ENCODE measurements at places on chromosomes 7 and 10. TPM values are rescaled to one million over a fixed set of nuclear protein-coding genes. Genes with fewer than 3 reads are reported as not detected.

DNA sequence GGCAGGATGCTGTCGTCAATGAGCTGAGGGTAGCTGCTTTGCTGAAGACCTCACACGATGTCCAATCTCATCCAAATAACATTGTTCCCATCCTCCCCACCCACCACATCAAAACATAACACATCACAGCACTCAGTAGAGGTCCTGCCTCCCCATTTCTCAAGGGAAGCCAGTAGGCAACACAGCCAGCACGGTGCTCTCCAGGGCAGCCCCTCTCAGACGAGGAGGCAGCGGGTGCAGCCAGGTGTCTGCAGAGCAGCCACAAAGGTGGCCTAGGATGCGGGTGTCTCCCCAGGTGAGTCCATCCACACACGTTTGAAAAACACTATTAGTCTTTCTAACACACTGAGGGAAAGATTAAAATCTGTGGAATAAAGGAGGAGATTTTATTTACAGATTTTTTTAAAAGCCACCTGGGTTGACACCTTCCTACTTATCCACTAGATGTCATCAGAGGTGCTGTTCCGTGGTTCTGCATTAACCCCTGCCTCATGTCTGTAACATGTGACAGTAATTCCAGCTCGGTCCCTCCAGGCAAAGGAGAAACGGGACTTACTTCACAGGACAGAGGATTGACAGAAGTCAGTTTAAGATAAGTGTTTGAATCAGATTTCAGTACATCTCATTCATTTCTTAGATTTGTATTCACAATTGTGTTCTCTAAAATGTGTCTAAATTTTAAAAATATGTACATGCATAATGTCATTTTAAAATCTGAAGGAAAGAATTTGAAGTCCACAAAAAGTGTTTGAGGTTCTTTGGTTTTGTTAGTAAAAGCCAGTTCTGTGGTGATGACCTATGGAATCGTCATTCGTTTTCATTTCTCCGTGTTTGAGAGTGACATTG is 68.0 kb downstream of the LANCL2 start:
- H3K27ac ChIP-seq = no peak overlapping the region
- H3K27me3 ChIP-seq = no peaks in the 10 kb centered on the region
- H3K4me3 ChIP-seq = no peak overlapping the region
- no peaks in the 10 kb centered on the region for H3K4me1 ChIP-seq
- peak; percentile 47 for DNase-seq

DNA sequence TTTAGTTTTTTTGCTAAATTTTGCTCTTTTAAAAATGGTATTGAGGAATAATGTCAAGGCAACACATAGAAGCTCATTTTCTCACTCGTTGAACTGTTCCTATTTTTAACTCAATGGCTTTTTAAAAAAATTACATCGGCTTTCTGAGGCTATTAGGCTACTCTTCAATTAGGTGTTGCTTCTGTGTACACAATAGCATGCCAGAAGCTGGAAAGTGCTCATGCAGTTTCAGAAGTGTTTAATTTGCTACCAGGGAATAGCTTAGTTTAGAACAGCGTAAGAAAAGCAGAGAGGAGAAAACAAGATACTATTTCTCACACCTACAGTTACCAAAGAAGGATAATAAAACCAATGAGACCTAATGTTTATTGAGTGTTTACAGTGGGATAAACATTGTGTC is 157.4 kb downstream of the NXPH1 start:
- no peak overlapping the region for H3K27ac ChIP-seq
- H3K36me3 ChIP-seq = no peaks in the 10 kb centered on the region
- no peaks in the 10 kb centered on the region for H3K27me3 ChIP-seq
- no peak for DNase-seq
- H3K4me1 ChIP-seq = no peaks in the 10 kb centered on the region

GRCh38 chr7:18952846-18953245 is 164.6 kb downstream of the TWIST1 start:
- H3K27ac ChIP-seq = no peak overlapping the region
- DNase-seq = no peak
- H3K27me3 ChIP-seq = peaks cover 39% of the 10 kb centered on the region
- H3K36me3 ChIP-seq = no peaks in the 10 kb centered on the region

- no peaks in the 10 kb centered on the region for H3K27me3 ChIP-seq
- H3K4me3 ChIP-seq = no peak overlapping the region
- H3K36me3 ChIP-seq = no peaks in the 10 kb centered on the region
- H3K27ac ChIP-seq = no peak overlapping the region
- DNase-seq = no peak
- no peaks in the 10 kb centered on the region for H3K4me1 ChIP-seq
Observed at GRCh38 chr7:139022286-139022685, 13.6 kb downstream of the ZC3HAV1L start.

- no peaks in the 10 kb centered on the region for H3K27me3 ChIP-seq
- no peak overlapping the region for H3K27ac ChIP-seq
- H3K36me3 ChIP-seq = no peaks in the 10 kb centered on the region
- DNase-seq = no peak
- no peaks in the 10 kb centered on the region for H3K4me1 ChIP-seq
Observed at GRCh38 chr10:120584786-120585185, 127.8 kb downstream of the PLPP4 start.

GRCh38 chr7:51276967-51277366 is 39.6 kb downstream of the COBL start:
- no peaks in the 10 kb centered on the region for H3K27me3 ChIP-seq
- H3K27ac ChIP-seq = no peak overlapping the region
- H3K4me3 ChIP-seq = no peak overlapping the region
- H3K4me1 ChIP-seq = peaks cover 6% of the 10 kb centered on the region

DNA sequence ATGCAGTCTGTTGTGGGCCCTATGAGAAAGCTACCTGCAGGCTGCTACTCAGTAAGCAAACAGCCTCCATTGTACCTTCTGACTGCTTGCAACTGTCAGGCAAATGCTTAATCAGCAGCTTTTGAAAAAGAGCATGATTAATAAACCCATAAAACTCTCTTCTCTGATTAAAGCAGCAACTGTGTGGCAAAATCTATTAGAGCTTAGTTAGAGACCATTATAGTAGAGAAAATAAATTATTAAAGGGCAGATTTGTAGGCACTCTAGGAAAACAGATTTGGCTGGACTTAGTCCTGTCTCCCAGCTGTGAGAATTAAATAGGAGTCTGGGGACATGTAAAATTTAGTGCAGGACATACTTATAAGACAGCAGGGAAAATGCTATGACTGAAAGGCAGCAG is 132.5 kb upstream of the WNT16 start:
- no peaks in the 10 kb centered on the region for H3K4me1 ChIP-seq
- no peak overlapping the region for H3K27ac ChIP-seq
- no peak overlapping the region for H3K4me3 ChIP-seq
- no peaks in the 10 kb centered on the region for H3K36me3 ChIP-seq

- no peak overlapping the region for H3K4me3 ChIP-seq
- no peaks in the 10 kb centered on the region for H3K36me3 ChIP-seq
- H3K27me3 ChIP-seq = no peaks in the 10 kb centered on the region
Observed at GRCh38 chr7:130475776-130476175, 16.1 kb upstream of the MEST start.

DNA sequence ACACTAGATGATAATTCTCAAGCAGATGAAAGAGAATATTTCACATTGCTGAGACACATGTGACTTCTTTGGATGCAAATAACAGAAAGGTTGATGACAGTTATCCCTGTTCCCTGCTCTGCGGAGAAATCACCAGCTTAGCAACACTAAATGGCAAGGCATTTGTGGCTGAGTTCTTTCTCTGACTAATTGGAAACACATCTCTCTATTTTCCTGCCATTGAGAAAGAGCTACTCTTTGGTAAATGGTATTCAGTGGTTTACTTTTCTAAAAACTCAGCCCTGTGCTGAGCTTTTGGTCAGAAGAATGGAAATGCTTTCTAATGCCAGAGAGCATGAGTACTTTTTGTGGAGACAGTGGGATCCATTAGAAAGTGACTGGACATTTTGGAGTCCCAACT is 771.4 kb downstream of the LRMDA start:
- H3K4me1 ChIP-seq = peaks cover 10% of the 10 kb centered on the region
- H3K4me3 ChIP-seq = no peak overlapping the region
- no peaks in the 10 kb centered on the region for H3K27me3 ChIP-seq
- peak; percentile 42 for DNase-seq

DNA sequence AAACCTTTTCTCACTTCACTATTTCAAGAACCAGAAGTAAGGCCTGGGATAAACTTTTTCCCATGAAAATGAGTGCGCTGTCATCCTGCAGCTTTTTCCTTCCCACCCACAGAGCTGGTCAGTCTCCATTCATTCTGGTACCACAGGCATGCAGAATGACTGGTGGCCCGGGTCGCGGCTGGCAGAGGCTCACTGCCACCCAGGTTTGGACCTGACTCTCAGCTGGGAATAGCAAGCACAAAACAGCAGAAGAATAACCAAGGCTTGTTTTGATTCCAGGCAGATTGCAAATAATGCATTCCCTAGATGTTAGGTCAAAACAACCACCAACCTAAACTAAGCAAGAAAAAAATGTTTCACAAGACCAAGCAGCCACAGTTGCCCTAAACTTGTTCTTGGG is 190.5 kb upstream of the NRP1 start:
- no peaks in the 10 kb centered on the region for H3K27me3 ChIP-seq
- no peak overlapping the region for H3K4me3 ChIP-seq
- no peaks in the 10 kb centered on the region for H3K4me1 ChIP-seq
- DNase-seq = no peak

GRCh38 chr7:136326045-136326609 is 349.0 kb upstream of the MTPN start:
- H3K4me1 ChIP-seq = peaks cover 12% of the 10 kb centered on the region
- no peaks in the 10 kb centered on the region for H3K27me3 ChIP-seq
- H3K4me3 ChIP-seq = no peak overlapping the region
- DNase-seq = no peak

DNA sequence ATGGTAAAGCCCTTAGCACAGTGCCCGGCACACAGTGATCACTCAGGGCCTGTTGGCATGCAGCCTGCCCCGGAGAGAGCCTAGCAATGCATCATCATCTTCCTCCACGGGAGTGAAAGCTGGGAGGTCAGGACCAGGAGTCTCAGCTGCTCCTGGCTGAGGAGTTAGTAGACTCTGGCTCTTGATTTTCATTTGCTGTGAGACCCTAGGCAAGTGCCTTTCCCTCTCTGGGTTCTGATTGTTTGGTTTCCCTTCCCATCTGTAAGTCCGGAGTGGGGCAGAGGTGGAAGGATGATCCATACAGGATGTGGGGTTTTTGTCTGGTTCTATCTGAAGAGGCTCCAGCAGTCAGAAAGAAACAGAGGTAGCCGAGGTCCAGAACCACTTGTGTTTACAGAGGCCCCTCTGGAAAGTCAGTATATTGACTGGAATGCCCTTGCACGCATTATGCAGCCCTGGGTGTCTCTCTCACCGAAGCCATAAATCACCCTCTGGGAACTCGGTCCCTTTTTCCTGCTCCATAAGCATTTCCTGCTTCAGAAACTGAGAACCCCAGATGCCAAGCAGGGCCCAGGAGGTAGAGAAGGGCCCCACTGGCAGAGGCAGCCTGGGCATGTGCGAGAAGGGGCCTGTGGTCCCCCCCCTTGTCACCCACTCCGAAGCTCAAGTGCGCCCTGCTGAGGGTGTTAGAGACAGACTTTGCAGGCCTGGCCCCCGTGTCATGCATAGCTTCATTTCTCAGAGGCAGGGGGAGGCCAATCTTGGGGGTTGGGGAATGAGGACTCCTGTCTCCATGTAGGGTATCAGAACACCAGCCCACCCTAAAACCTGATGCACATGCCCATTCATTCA is 8.5 kb downstream of the UNC5B start:
- no peak overlapping the region for H3K4me3 ChIP-seq
- H3K36me3 ChIP-seq = no peaks in the 10 kb centered on the region
- H3K4me1 ChIP-seq = peaks cover 68% of the 10 kb centered on the region
- no peak for DNase-seq
- H3K27ac ChIP-seq = peak overlapping the region; percentile 86

GRCh38 chr10:126065751-126066377 is 169.5 kb downstream of the FANK1 start:
- no peaks in the 10 kb centered on the region for H3K4me1 ChIP-seq
- DNase-seq = no peak
- no peak overlapping the region for H3K4me3 ChIP-seq
- no peaks in the 10 kb centered on the region for H3K36me3 ChIP-seq

DNA sequence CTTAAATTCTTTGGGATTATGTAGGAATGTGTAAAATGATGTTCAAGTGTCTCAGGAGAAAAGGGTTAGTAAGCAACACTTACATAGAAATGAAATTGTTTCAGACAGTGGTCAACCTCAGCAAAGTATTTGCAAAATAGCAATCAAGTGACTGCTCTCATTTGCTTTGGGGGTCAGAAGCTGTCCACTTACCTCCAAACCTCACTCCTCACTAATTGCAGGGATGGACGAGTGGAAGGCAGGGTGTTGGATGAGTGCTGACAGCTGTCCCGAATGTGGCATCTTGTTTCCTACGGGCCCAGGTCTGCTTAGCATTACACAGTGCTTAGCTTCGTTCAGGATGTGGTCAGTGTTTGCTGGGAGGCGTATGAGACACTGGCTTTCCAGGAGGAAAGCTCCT is 437.0 kb downstream of the SUGCT start:
- H3K4me3 ChIP-seq = no peak overlapping the region
- no peaks in the 10 kb centered on the region for H3K36me3 ChIP-seq
- peaks cover 55% of the 10 kb centered on the region for H3K4me1 ChIP-seq
- H3K27ac ChIP-seq = peak overlapping the region; percentile 93
- peak; percentile 73 for DNase-seq
- no peaks in the 10 kb centered on the region for H3K27me3 ChIP-seq

GRCh38 chr7:30223896-30224295 is 60.5 kb upstream of the ZNRF2 start:
- H3K4me1 ChIP-seq = peaks cover 32% of the 10 kb centered on the region
- no peaks in the 10 kb centered on the region for H3K27me3 ChIP-seq
- no peak for DNase-seq
- no peaks in the 10 kb centered on the region for H3K36me3 ChIP-seq

DNA sequence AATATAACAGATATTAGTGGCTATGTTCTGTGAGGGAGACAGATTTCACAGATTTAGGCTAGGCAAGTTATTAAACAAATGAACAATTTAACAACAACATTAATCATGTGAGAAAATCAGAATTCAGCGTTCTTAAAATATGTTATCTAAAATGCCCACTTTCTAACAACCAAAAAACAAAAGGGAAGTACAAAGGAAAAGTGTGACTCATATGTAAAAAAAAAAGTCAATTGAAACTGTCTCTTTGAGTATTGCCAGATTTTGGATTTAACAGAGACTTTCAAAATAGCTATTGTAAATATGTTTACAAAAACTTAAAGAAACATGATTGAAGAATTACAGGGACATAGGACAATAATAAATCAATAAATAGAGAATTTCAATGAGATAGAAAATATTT is 34.8 kb upstream of the ARHGAP22 start:
- no peak overlapping the region for H3K4me3 ChIP-seq
- H3K27ac ChIP-seq = no peak overlapping the region
- no peaks in the 10 kb centered on the region for H3K27me3 ChIP-seq
- no peaks in the 10 kb centered on the region for H3K36me3 ChIP-seq
- no peak for DNase-seq

SPDYE18 gene
- total RNA-seq = 0.27 TPM

PDZD7 gene
- 1.3 TPM for total RNA-seq

PDE1C gene
- 0.67 TPM for total RNA-seq

VSTM4 gene
- 2.3 TPM for total RNA-seq

STEAP2 gene
- 2.9 TPM for total RNA-seq

SEC31B gene
- total RNA-seq = 13.2 TPM

ZFAND2A gene
- 12.2 TPM for total RNA-seq

SAMD9L gene
- total RNA-seq = not detected

DENND11 gene
- total RNA-seq = 15.5 TPM

SORCS3 gene
- total RNA-seq = 12.2 TPM

GATA3 gene
- 3.4 TPM for total RNA-seq
